Right cardiac atrium (tissue), 5 donors: ENCODE measurements at places on chromosomes 2 and 18. TPM values are rescaled to one million over a fixed set of nuclear protein-coding genes. Genes with fewer than 3 reads are reported as not detected.

DNA sequence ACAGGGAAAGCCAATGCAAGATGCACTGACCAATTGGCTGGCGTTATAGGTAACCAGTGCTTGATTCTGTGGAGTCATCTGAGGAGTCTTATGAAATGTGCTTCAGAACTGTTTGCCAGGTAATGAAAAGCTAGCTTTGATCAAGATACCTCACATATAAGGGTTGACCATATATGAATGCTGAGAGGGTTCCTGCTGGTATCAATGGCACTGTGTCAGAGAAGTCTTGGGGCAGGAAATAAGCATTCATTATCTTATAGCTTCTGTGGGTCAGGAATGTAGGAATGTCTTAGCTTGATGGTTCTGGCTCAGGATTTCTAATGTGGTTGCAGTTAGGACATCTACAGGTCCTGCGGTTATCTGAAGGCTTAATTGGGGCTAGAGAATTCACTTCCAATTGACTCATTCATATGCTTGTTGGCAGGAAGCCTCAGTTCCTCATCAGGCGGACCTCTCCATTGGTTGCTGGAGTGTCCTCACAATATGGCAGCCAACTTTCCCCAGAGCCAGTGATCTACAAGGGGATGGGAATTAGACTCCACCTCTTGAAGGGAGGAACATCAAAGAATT lies 22.1 kb upstream of the TCF7L1 start:
- no peak for DNase-seq

- DNase-seq = no peak
Observed at GRCh38 chr2:133333181-133333580, 235.1 kb downstream of the NCKAP5 start.

- no peak for DNase-seq
Observed at GRCh38 chr2:44951714-44952113, 10.2 kb downstream of the SIX3 start.

The C1QL2 gene
- not detected for polyA plus RNA-seq

GRCh38 chr18:8571399-8571798 lies 37.8 kb upstream of the RAB12 start:
- DNase-seq = no peak

- no peak for DNase-seq
Observed at GRCh38 chr18:35026407-35027061, 14.7 kb upstream of the MAPRE2 start.

GRCh38 chr2:65316072-65316471 lies 88.4 kb downstream of the ACTR2 start:
- DNase-seq = peak; percentile 84

The ACMSD gene
- polyA plus RNA-seq = not detected

GRCh38 chr2:205902900-205903237 lies 183.1 kb downstream of the INO80D start:
- DNase-seq = no peak

The DAW1 gene
- 0.09 TPM for polyA plus RNA-seq

The GAL3ST2 gene
- 0.09 TPM for polyA plus RNA-seq

The UGT1A3 gene
- not detected for polyA plus RNA-seq

DNA sequence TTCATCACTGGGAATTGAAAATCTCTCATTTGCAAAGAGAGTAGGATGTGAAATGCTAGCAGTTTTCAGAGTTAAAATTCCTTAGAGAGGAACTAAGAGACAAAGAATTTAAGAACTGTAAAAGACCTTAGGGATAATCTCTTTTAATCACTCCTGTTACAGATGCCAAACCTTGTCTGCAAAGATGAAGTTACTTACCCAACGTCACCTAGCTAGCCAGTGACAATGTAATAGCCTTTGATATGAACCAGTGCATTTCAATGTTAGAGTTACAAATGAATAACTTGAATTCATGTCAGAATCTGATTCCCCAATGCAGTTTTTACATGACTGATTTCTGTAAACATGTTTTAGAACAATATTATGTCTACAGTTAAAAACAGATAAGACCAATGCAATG lies 190.1 kb downstream of the LRP1B start:
- DNase-seq = no peak

- no peak for DNase-seq
Observed at GRCh38 chr2:229330952-229331351, 59.9 kb upstream of the PID1 start.

GRCh38 chr2:96859099-96859649 lies 1.4 kb upstream of the ANKRD39 start:
- DNase-seq = peak; percentile 93

GRCh38 chr2:226439337-226439736 lies 360.3 kb downstream of the IRS1 start:
- DNase-seq = no peak

GRCh38 chr2:61811821-61812220 lies 42.0 kb downstream of the FAM161A start:
- DNase-seq = no peak

DNA sequence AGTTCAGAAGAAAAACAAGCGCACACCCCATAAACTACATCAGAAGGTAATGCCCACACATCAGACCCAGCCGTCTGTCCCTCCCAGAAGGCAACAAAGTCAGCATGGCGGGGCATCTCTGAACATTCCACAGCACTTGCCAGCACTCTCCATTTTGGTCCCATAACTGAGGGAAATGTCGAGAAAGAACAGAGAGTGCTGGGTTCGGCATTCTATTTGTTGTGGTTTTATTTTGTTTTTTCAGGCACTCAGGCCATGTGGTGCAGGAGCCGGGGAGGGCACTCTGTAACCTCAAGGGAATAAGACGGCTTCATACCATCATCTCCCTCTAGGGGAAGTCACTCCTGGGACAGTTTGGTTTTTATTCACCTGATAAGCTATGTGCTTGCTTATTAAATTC lies 156.0 kb downstream of the SEPTIN10 start:
- DNase-seq = no peak

The SIX3 gene
- polyA plus RNA-seq = not detected

DNA sequence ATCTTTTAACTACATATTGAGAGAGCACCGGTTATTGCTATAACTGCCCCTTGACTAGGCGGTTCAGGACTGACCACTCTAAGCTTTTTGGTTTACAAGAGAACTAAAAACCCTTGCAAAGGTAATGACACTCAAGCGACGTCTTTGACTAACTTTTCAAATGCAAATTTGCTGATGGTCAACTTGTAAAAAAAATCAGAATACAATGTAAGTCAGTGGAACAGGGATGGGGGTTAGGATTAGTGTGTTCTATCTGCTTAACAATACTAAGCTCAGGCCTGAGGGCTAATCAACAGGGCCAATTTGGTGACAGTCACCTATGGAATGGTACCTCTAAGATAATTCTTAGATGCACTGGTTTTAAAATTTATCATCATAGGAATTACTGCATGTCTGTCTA lies 57.1 kb downstream of the ZAP70 start:
- no peak for DNase-seq

DNA sequence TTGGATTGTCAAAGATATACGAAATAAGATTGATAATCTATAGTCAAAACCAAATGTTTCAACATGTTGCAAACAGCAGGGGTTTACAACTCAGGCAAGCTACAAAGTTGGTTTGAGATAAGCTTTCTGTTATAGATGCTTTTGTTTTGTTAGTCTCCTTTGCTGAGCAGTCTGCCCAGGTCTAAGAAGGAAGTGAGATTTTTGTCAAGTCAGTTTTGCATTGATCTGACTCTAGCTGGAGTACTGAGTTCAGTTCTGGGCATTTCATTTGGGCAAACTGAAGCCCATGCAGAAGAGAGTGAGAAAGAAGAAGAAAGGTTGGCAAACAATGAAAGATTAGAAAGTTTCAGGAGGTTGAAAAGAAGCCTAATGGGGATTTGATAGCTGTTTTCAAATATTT lies 983.0 kb upstream of the SLC39A10 start:
- no peak for DNase-seq

GRCh38 chr18:72868585-72869225 lies 918 bp upstream of the NETO1 start:
- DNase-seq = no peak

GRCh38 chr18:59358414-59358711 lies 702 bp downstream of the LMAN1 start:
- no peak for DNase-seq

- DNase-seq = no peak
Observed at GRCh38 chr2:191114403-191114886, 36.3 kb downstream of the STAT4 start.

DNA sequence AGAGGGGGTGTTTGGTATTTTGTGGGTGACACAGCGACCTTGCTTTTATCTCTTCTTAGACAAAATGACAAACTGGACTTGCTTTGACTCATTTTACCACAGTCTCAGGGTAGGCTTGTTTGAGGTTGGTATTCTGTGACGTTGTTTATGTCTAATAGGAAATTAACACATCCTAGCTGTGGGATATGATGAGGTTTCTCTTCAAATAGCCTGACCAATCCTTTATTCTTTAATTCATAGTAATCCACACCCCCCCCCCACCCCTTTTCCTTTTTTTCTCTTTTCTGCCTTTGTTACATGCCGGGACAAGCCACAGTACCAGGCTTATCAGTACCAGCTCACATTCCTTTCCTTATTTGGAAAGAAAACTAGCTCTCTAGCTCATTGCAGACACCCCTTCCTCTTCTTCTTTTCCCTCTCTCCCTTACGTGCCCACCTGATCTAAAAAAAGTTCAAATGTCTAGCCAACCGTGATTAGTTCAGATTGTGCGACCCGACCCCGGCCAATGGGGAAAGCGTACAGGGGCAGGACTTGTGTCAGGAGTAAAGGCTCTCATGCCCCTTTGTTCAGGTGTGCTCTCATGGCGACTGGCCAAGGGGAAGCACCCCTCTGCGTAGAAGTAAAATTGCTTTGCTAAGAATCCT lies 52.2 kb upstream of the PTPRM start:
- no peak for DNase-seq

The TEKT4 gene
- polyA plus RNA-seq = not detected

The AQP4 gene
- 5.1 TPM for polyA plus RNA-seq

- DNase-seq = no peak
Observed at GRCh38 chr2:229752970-229753729, 38.8 kb upstream of the DNER start.

DNA sequence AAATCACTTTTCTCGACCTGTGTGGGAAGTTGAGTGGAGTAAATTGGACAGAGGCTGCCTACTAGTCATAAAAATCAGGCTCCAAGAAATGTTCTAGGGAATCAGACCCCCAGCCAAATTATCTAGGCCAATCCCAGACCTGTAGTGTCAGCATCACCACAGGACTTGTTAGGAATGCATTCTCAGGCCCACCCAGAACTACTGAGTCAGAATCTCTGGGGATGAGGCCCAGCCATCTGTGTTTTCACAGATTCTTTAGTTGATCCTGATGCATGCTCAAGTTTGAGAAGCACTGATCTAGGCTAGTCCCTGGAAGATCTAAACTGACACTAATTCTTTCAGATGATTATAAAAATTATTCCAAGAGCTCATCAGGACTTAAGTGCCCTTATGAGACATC lies 434.0 kb upstream of the MEIS1 start:
- no peak for DNase-seq

GRCh38 chr2:216858312-216858711 lies 1.6 kb downstream of the TNP1 start:
- DNase-seq = no peak

- DNase-seq = no peak
Observed at GRCh38 chr2:185676316-185676715, 62.3 kb upstream of the FSIP2 start.

- DNase-seq = no peak
Observed at GRCh38 chr2:67213270-67213670, 183.9 kb upstream of the ETAA1 start.
